ENCODE measurements at places on chromosomes 16 and 17.

- DNase-seq, result no peak
These were observed 26.4 kb downstream of the DHX38 start for GRCh38 chr16:72120026-72120425.

- DNase-seq, result peak; percentile 79
These were observed 2.6 kb downstream of the PMP22 start for GRCh38 chr17:15262291-15263205.

DNA sequence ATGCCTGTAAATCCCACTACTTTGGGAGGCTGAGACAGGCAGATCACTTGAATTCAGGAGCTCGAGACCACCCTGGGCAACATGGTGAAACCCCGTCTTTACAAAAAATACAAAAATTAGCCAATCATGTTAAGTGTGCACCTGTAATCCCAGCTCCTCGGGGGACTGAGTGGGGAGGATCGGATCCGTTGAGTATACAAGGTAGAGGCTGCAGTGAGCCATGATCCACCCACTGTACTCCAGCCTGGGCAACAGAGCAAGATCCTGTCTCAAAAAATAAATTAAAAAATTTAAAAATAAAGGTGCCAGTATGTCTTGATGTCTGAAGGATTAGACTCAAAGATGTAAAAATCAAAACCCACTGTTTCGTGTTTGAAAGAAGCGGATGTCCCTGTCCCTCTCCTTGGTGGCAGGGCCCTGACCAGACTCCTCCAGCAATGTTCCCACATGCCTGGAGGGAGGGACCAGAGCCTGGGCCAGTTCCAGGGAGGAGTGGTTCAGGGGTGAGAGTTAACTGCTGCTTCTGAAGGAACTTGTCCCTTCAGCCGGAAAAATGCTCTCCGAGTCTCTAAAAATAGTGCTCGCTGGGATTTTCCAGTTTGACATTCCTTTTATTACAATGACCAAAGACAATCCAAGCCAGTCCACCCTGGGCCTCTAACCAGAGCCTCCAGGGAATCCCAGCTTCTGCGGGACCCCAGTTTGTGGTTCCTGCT lies 9.4 kb upstream of the CMTM4 start:
- DNase-seq, result peak; percentile 31

GRCh38 chr16:19066988-19067348 lies 446 bp upstream of the COQ7 start:
- no peak for DNase-seq

- DNase-seq, result peak; percentile 94
These were observed 1.7 kb upstream of the COL1A1 start for GRCh38 chr17:50203086-50203485.

DNA sequence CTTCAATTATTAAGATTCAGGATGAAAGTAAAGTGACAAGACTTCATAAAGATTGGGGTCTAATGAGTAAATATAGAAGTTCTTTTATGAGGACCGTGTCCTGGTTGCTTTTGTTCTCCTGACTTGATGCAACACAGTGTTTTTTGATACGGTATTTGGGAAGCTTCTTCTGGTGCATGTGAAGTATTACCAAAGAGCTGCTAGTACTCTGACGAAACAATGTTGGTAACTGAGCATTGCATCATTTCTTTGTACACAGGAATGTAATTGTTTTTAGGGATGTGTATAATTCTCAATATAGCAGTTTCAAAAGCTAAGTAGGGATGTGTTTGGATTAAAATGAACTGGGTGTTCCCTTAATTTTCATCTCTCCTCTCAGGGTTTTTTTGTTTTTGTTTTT lies 15.9 kb downstream of the KPNB1 start:
- peak; percentile 25 for DNase-seq

DNA sequence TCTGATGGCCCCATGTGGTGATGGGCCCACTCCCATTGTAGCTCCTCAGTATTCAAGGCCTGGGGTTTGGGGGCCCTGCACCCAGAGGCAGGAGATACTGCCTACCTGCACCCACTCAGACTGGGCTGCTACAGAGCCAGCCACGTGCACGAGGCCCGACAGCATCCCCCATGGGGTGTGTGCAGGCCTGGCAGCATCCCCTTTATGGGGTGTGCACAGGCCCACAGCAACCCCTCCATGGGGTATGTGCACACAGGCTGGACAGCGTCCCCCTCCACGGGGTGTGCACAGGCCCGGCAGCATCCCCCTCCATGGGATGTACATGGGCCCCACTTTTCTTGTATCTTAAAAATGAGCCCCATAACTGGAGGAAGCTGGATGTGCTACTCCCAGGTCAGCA lies 156.0 kb downstream of the RBFOX3 start:
- no peak for DNase-seq

GRCh38 chr17:51914577-51914976 lies 243.9 kb downstream of the CA10 start:
- no peak for DNase-seq

DNA sequence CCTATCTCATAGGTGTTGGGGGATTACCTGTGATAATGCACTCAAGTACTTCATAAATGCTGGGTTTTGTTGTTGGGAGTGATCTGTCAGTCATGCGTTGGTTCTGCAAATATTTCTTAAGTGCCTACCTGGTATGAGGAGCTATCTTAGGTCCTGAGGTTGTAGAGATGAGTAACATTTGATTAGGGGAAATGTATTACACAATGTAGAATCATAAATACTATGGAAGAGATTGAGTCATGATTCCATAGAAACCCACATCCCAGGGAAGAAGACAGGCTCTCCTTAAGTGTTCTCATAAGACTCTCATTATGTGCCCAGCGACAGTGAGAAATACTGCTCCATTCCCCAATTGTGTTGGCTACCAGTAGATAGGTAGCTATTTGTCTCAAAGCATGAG lies 240.1 kb downstream of the FTO start:
- peak; percentile 49 for DNase-seq

DNA sequence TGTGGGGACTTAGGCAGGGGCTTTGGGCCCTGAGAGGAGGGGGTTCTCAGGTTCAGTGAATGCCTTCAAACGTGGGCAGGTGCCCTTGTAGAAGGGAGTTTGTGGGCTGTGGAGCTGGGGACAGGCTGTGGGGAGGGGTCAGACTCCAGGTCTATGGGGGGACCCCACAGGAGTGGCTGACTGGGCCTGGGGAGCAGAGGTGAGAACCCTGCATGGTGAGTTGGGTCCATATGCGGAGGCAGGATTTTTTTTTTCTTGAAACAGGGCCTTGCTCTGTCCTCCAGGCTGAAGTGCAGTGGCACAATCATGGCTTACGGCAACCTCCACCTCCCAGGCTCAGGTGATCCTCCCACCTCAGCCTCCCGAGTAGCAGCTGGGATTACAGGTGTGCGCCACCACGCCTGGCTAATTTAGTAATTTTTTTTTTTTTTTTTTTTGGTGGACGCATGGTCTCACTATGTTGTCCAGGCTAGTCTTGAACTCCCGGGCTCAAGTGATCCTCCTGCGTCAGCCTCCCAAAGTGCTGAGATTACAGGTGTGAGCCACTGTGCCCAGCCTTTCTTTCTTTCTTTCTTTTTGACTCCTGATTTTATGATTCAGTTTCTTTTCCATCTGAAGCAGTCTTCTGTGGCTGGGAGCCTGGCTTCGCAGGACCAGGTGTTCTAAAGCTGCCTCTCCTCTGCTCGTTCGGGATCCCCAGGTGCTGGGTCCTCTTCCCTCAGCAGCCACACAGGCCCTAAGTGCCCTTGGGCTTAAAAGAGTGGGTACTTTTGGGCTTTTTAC lies 19.0 kb upstream of the ADCY7 start:
- DNase-seq, result no peak

- DNase-seq, result no peak
These were observed 79.5 kb downstream of the GNAO1 start for GRCh38 chr16:56270828-56271227.

- DNase-seq, result no peak
These were observed 37.9 kb downstream of the GTF3C1 start for GRCh38 chr16:27511657-27512448.

DNA sequence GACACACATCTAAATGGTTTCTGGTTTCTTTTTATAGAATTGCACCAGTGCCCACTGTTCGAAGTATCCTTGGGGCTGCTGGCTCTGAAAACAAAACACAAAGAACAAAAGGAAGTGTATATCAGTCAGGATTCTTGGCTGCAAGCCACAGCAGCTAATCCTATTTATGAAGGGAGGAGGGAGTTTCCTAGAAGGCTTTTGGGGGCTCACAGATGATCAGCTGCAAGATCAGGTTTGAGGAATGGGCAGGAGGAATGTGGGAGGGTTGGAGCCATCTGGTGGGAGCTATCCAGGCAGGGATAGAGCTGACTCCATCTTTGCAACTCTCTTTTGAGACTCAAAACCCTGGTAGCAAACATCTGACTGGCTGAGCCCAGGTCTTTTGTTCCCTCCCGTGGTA lies 118.3 kb upstream of the EEF2KMT start:
- DNase-seq, result no peak

DNA sequence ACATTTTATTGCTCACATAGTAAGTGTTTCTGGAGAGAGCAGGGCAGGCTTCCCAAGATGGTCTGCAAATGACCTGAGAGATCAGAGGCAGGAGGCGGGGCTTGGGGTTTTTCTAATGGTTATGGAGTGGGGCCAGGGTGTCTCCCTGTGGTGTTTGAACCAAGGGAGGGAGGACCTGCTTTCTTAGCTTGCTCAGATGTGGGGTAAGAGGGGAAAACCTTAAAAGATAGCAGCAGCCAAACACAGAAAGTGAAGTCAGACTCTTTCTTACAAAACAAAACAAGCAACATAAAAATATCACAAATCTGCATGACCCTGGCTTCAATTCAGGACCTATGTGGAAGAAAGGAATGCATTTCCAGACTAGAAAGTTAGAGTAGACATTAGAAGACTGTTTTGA lies 22.9 kb upstream of the DNAJA2 start:
- DNase-seq, result no peak

- DNase-seq, result no peak
These were observed 14.0 kb downstream of the RPH3AL start for GRCh38 chr17:338442-339192.

GRCh38 chr17:69406941-69407340 lies 7.6 kb upstream of the MAP2K6 start:
- DNase-seq, result peak; percentile 57

GRCh38 chr16:78175287-78175686 lies 75.8 kb downstream of the WWOX start:
- DNase-seq, result no peak

GRCh38 chr17:42535155-42536047 lies 640 bp upstream of the NAGLU start:
- no peak for DNase-seq

Measured in fibroblast of upper back skin (primary cell).